Esophagus mucosa (tissue), 1 donor: ENCODE measurements at places on chromosomes 13 and 19.
A peak's percentile ranks its signal among the peaks of the same experiment; 100 is the strongest.

GRCh38 chr19:5492635-5493409, 37.6 kb downstream of the ZNRF4 start:
- no peak for ATAC-seq

DNA sequence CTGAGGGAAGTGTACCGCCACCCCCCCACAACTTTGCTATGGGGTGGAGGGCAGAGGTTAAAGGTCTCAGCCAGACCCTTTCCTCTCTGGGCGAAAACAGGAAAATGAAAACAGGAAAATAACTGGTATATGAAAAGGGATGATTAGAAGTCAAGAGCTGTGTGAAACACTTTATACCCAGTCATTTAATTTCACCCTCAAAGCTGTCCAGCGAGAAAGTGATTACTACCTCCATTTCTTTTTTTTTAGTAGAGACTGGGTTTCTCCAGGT, 575 bp upstream of the PHLDB3 start:
- ATAC-seq, result no peak

DNA sequence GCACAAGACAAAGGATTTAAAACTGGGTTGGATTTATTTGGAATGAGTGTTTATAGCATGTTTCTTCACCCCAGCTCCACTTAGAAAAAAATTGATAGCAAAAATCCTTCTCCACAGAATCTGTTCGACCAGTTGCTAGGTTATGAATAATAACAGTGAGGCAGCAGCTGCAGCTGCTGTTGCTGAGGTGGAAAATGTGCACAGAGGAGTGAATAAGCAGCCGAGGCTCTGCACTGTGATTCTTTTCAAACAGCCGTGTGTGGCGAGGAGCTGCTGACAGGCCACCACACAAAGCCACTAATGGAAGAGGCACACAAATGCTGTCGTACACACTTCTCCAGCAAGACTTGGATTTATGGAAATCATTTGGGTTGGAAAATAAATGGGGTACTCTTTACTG, 6.4 kb upstream of the RASL11A start:
- no peak for ATAC-seq

- no peak for ATAC-seq
These were observed 270.9 kb upstream of the NBEA start for GRCh38 chr13:34671137-34671536.

DNA sequence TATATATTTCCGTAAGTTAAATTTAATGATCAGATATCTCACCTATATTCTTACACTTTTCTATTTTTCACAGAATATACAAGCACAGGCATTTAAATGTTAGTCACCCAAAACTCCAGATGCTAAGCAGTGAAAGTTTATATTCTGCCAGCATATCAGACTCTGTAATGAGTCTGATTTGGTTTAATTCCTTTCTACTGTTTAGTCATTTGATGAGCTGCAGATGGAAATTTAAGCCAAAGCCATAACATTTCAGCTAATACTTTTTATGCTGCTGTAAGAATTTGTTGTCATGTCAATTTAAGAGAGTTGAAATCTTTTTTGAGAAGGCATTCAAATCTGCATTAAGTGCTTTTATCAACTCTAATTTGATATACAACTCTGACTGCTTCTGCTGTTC, 8.0 kb downstream of the FRY start:
- ATAC-seq, result no peak

- ATAC-seq, result no peak
These were observed 516.3 kb downstream of the SLITRK6 start for GRCh38 chr13:85282876-85283275.

DNA sequence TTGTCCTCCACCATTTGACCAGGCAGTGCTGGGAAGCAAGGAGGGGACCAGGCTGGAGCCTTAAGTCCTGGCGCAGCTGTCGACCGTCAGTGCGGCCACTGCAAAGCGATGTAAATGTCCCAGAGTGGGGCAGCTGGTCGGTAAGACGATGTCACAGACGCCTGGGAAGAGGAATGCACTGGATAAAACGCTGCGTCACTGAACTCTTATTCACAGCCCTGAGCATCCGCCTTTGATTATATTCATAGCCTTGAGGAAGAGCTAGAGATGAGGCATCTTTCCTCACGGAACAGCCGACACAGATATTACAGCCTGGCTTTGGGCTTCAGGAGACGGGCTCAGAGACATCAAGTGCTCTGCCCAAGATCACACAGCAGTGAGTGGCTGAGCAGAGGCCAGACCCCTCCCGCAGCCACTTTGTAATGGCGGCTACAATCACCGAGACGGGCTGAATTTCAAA, 17.6 kb upstream of the TUBGCP3 start:
- no peak for ATAC-seq

- ATAC-seq, result peak; percentile 70
These were observed 1.5 kb upstream of the WDR18 start for GRCh38 chr19:982567-983170.

- ATAC-seq, result no peak
These were observed 819.2 kb downstream of the UQCRFS1 start for GRCh38 chr19:28393574-28394336.

GRCh38 chr19:44891016-44891882, at the start of gene TOMM40:
Gene TOMM40, plus strand, starts transcription at chr19:44891254. Its CDS starts 162 bp downstream, at chr19:44891416.
- peak; percentile 90 for ATAC-seq
